Posterior vena cava (tissue), 2 donors: ENCODE measurements at places on chromosomes 12 and 14. TPM values are rescaled to one million over a fixed set of nuclear protein-coding genes. Genes with fewer than 3 reads are reported as not detected.

CFAP54 gene
- 1.2 TPM for total RNA-seq

PTCSC3 gene
- total RNA-seq, result not detected

FBRSL1 gene
- 35.8 TPM for total RNA-seq

MYO1A gene
- total RNA-seq, result 1.0 TPM

GSG1 gene
- total RNA-seq, result not detected

E2F7 gene
- 0.24 TPM for total RNA-seq

PRH1 gene
- total RNA-seq, result 19.2 TPM

PLXNC1 gene
- 15.3 TPM for total RNA-seq

HCAR2 gene
- not detected for total RNA-seq
